Transverse colon (tissue), 4 donors: ENCODE measurements at places on chromosomes 7 and 10.

DNA sequence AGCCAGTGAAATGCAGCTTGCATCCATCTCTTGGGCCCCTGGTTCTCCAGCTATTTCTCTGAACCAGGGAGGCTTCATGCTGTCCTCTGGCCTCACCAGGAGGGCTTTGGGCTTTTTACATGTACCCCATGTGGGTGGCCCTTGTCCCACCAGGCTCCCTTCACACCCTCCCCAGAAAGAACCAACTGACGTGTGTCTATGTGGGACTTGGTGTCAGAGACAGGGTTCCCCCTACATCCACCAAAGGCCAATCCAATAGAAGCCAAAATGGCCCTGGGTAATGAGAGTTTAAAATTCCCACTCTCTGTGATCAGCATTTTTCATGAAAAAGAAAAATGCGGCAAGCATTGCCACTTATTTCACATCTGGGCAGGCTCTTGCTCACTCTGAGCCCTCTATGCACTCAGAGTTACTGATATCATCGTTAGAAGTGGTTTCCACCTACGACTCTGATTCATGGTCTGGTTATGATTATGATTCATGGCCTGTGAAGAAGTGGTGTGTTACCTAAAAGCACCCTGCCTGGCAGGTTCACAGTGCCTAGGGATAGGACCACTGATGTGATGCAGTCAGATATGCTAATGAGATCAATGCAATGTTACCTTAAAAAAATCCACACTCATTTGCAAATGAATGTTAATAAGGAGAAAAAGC lies 133.5 kb downstream of the BUB3 start:
- DNase-seq = no peak

GRCh38 chr7:15998617-15999016 lies 312.1 kb upstream of the MEOX2 start:
- DNase-seq = no peak

GRCh38 chr7:2979951-2980350 lies 63.7 kb downstream of the CARD11 start:
- no peak for DNase-seq

DNA sequence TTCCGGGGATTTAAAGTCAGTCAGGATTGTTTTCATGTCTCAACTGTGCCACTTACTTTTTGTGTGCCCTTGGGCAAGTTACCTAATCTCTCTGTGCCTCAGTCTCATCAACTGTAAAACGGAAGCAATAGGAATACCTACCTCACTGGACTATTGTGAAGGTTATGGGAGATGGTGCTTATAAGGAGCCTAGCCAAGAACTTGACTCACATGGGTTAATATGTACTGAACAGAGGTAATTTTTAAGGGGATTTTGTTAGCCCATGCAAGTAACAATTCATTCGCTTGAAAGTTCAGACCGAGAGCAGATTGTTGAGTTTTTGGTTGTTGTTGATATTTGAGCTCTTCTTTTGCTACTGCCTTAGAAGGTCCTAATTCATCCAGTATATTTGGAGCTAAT lies 202.9 kb downstream of the ZNF365 start:
- DNase-seq = no peak

DNA sequence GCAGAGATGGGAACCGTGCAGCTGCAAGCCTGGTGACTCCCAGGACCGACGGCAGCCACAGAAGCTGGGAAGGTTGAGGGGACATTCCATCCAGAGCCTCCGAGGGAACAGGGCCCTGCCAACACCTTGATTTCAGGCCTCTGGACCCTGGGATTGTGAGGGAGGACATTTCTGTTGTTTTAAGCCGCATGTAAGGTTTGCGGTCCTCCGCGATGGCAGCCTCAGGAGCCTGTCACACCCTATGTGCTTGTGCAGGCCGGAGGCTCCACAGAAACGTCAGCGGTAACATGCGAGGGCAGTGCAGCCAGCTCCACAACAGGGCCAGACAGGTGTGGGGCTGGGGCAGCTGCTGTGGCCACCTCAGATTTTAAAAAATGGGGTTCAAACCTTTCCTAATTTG lies 144.7 kb upstream of the SHH start:
- no peak for DNase-seq

GRCh38 chr7:44618045-44618444 lies 11.6 kb downstream of the OGDH start:
- no peak for DNase-seq

DNA sequence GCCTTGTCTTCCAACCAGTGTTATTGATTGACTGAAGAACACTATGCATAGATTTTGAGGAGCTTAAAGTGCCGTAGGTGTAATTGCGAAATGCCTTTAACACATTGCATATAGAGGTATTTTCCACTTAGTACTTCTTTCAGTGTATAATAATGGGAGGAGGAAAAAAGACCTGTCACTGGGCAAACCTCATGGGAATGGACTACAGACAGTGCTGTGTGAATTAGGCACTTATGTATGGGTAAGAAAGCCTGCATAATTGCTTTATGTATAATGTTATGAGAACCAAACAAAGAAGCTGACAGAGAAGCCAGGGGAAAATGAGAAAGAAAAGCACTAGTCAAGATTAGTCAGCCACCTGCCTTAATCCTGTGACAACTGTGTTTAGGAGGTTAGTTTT lies 12.4 kb upstream of the SCRN1 start:
- DNase-seq = no peak

- DNase-seq = no peak
Measured at GRCh38 chr7:100555701-100556100, 16.7 kb downstream of the AGFG2 start.

DNA sequence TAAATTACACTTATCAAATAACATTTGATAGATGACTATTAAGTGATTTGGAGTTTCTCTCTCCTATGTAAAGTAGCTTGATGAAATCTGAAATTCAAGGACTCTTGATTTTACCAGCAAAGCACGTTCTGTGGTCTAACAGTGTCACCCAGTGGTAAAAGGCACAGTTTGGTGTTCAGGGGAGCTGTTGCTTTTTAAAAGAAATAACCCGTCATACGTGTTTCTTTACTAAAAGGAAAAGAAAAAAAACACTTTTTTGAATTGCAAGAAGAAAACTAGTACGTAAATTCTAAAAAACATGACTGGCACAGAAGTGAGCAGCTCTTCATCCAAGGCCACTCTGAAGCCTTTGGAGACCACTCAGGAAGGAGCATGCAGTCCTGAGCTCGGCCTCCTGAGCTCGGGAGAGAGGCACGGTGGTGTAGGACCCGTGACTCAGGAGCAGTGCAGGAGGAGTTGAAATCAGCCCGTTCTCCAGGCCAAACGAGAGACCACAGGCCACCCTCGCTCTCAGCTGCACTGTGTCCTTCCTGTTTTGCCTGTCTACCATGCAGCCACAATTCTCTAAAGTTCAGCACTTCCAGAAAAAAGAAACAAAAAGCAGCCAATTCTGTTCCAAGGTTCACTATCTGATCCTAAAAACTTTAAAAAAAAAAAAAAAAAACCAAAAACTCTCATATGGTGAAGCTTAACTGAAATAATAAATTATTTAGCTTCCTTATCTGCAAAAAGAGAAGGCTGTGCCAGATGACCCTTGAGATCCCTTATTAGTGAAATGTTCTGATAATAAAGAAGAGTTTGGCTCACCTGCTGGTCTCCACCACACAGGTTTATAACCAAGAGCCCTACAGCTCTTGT lies 212.6 kb upstream of the FRMD4A start:
- no peak for DNase-seq

DNA sequence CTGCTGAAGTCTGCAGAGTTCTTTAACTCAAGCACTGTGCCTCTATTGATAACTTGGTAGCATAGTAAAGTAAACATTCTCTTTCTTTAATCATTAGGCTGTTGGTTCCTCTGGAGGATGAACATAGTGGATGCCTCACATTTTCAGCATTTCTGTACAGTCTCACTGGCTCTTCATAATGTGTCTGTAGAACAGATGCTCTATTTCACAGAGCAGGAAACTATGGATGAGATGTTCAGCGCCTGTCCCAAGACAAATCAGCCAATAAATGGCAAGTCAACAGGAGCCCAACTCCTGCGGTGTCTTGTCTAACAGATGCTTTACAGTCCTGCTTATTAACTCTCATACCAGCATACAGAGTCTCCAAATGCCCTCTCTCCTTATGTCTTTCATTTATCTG lies 36.5 kb downstream of the NRBF2 start:
- no peak for DNase-seq

DNA sequence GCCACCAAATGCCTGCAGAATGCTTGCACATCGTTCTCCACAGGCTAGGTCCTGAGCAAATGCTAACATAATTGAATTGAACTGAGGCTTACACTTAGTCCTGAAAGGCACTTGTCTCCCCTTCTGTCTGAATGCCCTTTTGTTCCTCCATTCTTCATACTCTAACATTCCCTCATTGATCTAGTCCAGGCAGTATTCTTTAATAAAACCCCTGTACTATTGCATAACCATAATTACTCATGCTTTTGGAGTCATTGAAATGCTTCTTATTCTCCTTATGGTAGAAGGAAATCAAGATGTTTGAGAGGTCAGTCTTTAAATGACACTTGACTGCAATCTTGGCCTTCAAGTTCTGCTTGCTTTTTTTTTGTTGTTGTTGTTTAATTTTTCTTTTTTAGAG lies 7.1 kb downstream of the PI4K2A start:
- no peak for DNase-seq

DNA sequence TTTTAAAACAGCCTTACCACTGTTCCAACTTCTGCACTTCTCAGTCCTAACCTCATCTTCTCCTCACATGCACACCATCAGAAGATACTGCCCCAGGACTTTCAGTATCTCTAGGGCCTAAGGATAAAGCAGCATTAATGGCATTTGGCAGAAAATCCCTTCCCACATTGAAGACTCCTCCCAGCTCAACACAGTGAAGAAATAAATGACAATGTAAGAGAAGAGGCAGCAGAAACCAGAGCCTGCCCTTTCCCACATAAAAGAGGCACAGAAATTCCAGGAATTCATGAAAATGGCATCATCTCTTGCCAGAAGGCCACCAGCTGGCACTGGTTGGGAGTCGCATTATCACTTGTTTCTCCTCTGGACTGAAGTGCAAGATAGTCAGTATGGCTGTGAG lies 3.7 kb downstream of the GCC1 start:
- no peak for DNase-seq

- no peak for DNase-seq
Measured at GRCh38 chr7:23619141-23619540, 22.0 kb downstream of the CCDC126 start.

DNA sequence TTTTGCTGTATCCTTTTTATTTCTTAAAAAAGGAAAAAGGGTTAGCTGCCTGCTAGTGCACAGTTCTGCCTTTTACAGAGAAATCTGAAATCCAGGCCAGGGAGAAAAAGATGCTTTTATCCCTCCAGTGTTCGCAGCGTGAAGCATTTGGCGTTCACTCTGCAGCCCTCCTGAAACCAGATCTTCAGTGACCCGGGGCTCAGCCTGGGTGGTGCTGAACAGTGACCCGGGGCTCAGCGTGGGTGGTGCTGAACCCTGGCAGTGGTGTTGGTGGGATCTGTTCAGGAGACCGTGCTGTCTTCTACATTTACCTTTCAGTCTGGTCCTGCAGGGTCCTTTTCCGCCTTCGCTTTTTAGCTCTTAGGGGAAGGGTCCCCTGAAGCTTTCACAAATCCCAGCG lies 164.7 kb upstream of the KLF6 start:
- no peak for DNase-seq

GRCh38 chr7:21747806-21748205 lies 197.9 kb downstream of the CDCA7L start:
- DNase-seq = no peak

GRCh38 chr7:116180302-116180701 lies 30.0 kb upstream of the TES start:
- no peak for DNase-seq

GRCh38 chr10:103238506-103239252 lies 7.0 kb upstream of the RPEL1 start:
- DNase-seq = peak; percentile 80

GRCh38 chr7:2631946-2632732 lies at the start of gene TTYH3:
Gene TTYH3, plus strand, starts transcription at chr7:2631986. Its CDS starts 170 bp downstream, at chr7:2632156.
- DNase-seq = no peak

DNA sequence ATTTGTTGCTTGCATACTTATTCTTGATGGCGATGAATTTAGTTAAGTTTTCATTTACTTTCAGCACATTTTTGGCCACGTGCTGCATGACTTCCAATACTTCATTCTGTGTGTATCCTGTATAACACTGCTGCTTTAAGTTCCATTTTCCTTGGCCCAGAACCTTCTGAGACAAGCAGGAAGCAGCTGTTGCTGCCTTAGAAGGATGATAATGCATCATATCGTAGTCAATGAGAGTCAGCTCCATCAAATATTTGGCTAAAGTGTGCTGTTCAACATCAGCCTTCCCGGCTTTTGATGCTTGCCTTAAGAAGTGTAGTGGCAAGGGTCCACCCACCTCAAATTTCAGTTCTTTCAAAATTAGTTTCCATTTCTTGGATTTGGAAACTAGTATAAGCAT lies 59.2 kb upstream of the GLCCI1 start:
- DNase-seq = no peak

GRCh38 chr10:71462062-71462935 lies 65.6 kb downstream of the CDH23 start:
- DNase-seq = no peak

- no peak for DNase-seq
Measured at GRCh38 chr7:125599387-125599786, 669.8 kb upstream of the POT1 start.

DNA sequence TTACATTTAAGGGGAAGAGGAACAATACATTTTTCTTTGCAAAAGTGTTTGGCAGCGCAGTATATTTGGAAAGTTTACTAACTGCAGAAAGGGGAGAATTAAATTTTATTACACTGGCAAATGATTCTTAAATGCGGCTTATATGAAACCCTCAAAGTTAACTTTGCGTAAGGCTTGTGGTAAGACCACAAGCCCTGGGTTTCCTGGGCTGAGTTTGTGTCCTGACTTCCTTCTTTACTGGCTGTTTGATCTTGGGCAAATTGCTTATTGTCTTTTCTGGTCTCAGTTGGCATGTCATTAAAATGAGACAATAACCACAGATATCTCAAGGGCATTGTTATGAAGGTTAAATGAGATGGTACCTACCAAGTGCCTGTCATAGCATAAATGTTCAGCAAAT lies 106.8 kb downstream of the GLRX3 start:
- no peak for DNase-seq

DNA sequence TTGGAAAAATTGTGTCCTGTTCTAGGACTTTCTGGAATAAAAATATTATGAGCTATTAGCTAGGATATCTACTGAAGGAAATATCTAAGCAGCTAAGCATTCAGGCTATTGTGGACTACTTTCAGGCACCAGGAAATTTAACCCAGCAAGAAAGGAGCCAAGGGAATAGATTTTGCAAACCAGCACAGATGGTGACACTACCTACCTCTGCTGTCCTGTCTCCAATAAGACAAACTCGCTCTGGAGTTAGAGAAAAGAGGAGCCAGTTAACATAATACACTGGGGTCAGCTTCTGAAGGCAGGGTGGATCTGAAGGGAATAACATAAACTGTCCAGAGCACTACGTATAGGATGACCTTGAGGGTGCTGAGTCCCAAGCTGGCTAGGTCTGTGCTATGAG lies 223.7 kb upstream of the PRSS58 start:
- no peak for DNase-seq

GRCh38 chr10:77857272-77857671 lies 69.3 kb downstream of the DLG5 start:
- no peak for DNase-seq

GRCh38 chr10:31647861-31648260 lies 280.8 kb downstream of the ARHGAP12 start:
- DNase-seq = no peak
